ENCODE measurements at places on chromosomes 16 and 17.
A peak's percentile ranks its signal among the peaks of the same experiment; 100 is the strongest.

DNA sequence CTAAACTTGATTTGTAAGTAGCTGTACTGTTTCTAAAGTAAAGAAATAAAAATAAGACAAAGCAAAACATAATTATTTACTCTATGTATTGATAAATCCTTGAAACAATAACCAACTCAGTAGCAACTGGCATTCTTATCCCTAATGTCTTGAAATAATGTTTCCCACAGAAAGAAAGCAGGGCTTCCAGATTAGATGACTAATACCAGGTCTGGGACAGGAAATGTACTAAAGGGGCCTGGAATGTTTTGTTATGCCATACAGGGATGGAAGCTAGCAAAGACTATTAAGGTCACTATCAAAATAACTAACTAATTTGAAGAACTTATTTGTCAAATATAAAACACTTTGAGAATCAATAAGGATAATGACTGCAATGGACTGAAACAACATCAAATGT, 82.1 kb downstream of the CFDP1 start:
- no peak for DNase-seq

DNA sequence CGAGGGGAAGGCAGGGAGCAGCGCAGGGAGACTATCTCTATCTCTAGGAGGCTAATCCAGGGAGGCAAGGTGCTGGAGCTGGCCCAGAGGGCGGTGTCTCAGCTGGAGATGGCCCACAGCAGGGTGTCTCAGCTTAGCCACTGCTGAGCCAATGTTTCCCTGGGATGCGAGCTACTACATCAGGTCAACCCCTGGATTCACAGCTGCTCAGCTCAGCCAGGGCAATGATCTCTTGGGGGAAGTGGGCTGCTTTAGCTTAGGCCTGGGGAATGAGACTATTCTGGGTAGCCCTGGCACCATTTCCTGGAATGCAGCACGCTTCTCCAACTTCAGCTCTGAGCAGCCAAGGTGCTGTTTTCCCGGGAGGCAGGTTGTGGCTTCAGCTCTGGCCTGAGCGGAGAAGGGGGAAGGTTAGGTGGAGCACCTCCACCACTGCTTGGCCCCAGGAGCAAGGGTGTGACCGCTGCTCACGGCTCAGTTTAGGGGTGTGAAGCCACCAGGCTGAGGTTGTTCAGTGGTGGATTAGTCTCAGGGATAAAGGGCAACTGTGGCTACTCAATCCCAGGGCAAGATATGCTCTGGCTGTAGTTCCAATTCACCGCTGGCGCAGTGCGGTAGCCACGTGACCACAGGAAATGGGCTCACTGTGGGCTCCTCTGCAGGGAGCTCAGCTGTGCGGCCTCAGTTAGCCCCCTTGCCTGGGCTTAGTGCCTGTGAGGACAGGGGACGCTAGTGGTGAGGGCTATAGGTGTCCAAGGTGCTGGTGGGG, 5.2 kb upstream of the PRSS21 start:
- DNase-seq: no peak

DNA sequence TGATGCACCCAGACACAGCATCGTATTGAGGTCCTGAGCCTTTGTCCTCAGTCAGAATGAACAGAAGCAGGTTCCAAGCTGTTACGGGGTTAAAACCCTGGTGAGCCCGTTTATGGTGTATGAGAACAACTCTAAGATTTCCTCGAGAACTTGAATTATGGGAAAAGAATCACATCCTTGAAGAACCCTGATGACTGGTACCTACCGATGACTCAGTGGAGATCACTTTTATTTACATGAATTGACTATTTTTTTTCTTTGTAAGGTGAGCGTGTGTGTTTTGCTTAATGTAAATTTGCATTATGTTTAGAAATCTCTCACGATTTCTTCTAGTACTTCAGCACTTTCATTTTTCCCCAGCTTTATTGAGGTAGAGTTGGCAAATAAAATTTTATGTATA, 3.3 kb upstream of the KRTAP4-4 start:
- no peak for DNase-seq

DNA sequence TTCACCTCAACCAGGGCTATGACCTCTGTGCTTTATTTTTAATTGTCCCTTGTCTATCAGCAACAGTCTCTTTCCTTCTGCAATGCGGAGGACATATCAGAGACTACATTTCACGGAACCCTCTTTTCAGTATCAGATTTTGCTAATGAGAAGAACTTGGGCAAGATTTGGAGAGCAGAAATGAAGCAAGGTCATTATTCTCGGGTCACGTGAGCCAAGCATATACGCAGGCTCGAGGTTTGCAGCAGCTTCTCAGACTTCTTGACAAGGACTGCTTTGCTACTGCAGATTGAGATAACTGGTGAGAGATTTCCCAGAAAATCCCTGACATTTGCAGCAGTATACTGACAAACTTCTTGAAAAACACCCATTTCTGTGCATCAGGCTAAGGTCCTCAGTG, 30.4 kb downstream of the ABCA10 start:
- DNase-seq: no peak

DNA sequence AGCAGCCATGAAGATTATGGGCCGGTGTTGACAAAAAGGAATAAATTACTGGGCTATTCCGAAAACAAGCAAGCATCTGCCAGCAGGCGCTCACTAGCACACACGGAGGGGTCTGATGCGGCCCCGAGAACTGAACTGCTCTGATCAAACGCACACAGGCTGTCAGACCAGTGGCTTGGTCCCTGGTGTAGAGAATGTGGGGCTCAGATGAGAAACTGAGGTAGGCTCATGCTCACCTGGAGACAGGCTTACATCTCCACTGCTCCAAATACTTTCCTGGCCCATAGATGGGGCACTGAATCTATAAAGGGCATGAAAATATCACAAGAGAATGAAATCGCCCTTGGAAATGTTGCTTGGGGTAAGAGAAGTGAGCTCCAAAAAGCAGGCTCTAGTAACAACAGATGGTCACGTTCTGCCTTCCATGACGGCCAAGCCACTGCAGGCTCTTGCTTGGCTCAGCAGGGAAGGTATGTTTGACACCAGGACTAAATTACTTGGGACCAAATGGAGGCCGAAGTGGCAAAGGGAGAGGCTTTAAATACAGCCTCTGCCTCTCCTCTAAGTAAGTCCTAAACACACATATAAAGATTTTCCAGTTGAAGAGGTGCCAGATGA, 5.4 kb downstream of the ABR start:
- no peak for DNase-seq

DNA sequence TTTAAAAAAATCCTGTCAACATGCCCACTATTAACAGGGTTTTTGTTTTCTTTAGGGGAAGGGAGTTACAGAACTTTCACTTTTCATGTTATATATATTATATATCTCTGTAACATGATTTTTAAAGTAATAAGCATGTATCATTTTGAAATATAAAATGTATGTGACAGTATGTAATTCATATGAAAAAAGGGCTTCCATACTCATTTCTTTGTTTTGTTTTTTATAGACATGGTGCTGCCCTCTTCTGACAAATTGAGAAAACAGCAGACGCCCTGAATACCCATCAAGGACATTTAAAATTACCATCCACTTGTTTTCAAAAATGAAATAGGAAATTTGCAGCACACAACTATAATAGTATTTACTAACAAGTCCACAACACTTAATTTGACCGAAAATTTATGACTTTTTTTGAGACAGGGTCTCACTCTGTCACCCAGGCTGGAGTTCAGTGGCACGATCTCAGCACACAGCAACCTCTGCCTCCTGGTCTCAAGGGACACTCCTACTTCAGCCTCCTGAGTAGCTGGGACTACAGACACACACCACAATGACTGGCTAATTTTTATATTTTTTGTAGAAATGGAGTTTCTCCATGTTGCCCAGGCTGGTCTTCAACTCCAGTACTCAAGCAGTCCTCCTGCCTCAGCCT, 30.4 kb downstream of the CFDP1 start:
- DNase-seq: peak; percentile 28

Measured in SK-N-DZ (cell line).